NCI-H1417 (cell line): ENCODE measurements at places on chromosomes 13 and 19.

DNA sequence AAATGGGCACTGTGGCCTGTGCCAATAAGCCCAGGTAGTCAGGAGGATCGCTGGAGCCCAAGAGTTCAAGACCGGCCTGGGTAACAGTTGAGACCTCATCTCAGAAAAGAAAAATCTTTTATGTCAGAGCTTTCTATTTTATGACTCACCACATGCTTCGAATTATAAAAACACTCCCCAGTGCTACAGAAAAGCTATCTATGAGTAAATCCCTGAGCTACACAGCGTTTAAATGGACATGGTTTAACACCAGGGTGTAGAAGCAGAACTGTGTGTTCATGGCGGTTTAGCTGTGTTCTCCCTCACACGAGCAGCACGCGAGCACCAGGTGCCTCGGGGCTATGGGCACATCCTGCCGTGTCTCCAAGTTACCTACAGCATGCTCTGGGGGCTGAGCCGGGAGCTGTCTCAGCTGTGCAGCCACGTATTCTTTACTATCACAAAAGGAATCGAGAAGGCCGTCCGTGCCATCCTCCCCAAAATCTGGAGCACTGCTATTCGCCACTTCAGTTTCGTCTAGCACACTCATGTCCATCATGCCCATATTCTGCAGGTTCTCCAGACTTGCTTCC, 6.7 kb downstream of the SAFB2 start:
- no peak for DNase-seq

DNA sequence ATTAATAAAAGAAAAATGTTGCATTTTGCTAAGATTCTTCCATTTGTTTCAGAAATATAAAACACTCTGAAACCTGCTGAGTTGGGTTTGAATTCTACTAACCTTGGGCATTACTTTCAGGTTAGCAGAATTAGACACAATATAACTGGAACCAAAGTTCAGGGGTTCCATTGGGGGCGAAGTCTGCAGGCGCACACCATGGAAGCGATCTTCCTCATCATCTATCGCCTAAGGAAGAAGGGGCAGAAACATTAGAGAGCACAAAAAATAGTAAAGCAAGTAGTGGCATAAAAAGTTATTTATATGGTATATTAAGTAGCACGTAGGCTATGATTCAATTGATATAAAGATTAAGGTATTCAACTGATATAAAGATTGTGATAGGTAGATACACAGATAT, 34.1 kb downstream of the CARD8 start:
- DNase-seq = no peak

DNA sequence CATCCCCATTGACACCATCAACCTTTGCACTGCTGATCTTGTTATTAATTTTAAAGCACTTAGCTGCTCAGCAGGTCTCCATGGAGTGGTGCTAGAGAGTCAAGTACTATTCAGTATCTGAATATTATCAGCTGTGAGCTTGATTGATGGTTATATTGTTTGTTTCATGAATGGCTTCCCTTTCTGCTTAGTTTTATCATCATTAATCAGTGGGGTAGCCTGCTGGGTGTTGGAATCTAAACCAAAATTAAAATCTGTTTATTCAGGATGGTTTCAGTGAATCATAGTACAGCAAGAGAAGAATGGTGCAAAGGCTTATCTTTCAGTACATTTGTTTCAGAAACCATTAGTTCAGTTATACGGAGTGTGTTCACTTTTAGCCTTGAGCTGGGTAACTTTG, 42.5 kb upstream of the SCEL start:
- peak; percentile 98 for DNase-seq

GRCh38 chr13:43331672-43332071, 308.3 kb downstream of the DNAJC15 start:
- no peak for DNase-seq

DNA sequence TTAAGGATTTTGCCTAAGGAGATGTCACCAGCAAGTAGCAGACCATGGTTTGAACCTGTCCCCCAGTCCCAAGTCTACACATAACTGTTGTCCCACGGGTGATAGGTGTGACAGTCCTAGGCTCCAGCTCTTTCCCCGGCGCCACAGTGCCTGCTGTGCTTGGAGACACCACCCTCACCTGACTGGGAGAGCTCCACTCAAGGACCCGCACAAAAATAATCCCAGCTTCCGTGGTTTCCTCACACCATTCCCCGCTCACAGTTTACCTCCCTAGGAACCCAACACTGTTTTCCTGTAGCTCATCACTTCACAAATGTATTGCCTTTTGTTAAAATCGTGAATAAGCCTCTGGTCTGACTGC, 19.8 kb upstream of the RASA3 start:
- DNase-seq = no peak

DNA sequence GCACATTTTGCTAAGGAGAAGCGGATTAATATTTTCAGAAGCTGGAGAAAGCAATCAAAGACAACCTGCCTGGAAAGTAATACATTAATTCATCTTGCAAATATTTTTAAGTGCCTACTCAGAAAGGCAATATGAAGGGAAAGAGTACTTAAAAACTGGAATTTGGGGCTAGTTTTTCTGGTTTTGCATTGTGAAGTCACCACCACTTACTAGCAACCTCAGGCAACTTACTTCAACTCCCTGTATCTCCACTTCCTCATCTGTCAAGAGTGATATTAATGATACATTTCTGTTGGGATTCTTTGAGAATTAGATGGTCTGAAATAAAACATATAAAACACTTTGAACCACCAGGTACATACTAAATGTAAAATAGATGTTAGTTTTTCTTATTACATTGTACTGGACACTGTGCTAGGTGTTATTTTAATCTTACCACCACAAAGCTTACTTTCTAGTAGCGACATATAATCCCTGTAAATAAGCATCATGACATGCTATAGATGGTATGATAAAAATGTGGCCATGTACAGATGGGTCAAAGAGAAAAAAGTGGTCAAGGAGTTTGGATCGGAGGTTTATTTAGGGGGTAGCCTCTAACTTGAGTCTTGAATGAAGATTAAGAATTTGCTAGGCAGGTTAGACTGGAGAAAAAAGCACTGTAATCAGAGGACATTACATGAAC, 101.2 kb downstream of the SPRY2 start:
- no peak for DNase-seq

GRCh38 chr13:27035892-27036235, 135.7 kb downstream of the USP12 start:
- DNase-seq = no peak

GRCh38 chr13:23867027-23867491, 22.1 kb downstream of the MIPEP start:
- DNase-seq = no peak

- DNase-seq = no peak
Measured at GRCh38 chr19:29878973-29879654, 62.9 kb upstream of the URI1 start.

DNA sequence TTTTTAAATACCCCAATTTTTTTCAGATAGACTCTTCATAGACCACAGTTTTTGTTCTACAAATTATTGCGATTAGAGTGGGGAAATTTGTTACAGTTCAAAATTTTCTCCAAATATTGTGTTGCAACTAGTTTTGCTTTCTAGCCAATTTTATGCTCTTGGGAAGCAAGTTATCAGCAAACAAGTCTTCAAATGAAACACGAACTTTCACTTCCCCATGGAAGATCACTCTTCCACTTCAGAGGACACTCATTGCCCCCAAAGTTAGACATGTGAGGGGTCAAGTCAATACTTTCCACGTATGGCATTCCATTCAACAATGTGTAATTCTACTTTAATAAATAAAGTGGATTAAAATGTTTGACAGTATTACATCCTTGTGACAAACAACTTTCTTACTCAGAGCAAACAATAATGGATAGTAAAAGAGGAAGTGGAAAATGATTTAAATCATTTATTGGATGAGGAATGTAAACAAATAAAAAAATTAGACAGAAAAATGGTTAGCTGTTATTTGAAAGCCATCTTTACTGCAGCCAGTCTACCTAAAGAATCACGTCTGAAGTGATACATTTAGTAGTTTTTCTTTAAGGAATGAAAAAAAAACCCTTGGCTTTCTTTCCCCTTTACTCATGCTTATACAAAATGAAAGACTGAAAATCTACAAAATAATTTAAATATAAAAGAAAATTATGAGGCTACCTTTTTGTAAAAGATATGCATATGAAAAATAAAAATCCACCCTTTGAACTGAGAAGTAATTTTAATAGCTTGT, 41.2 kb upstream of the TNFSF11 start:
- DNase-seq = no peak

DNA sequence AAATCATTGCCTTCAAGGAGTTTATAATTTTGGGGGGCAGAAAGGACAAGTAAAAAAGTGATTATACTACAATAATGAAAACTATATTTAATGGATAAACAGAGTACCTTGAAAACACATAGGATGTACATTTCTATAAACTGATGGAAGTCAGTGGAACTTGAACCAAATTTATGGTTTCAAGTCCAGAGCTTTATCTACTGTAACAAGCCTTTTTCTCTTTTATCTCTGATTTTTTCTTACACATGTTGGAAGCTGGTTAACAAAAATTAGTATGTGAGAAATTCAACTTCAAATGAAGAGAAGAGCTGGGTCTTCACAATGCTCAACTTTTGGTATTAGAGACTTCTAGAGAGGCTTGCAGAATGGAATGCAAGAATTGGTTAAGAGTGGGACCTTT, 393.6 kb downstream of the LMO7 start:
- DNase-seq = no peak

GRCh38 chr19:30784850-30785457, 412.8 kb downstream of the ZNF536 start:
- peak; percentile 9 for DNase-seq

DNA sequence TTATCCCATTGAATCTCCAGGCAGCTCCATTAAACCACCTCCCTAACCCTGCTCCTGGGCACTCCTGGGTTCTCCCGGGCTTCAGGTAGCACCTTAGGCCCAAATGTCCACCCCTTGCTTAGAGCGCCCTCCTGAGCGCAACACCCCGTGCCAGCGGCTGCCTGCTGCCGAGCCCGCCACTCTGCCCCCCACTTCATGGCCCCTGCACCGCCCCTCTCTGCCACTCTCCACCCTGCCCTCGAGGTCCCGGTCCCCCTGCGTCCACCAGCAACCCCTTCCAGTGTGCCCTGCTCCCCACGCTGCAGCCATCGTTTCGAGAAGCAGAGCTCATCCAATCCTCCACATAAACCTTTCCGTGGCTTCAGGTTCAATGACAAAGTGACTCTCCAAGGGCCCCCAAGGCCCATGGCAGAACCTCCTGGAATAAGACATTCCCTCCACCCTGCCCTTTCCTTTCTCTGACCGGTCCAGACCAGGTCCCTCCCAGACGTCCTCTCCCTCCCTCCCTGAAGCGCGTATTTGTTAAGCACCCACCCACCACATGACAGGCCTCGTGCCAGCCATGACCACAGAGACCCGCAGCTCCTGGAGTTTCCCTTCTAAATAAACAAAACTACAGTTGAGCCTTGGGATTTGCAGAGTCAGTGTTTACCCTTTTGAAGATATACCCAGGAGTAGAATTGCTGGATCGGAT, 66.6 kb downstream of the ARHGEF18 start:
- no peak for DNase-seq

DNA sequence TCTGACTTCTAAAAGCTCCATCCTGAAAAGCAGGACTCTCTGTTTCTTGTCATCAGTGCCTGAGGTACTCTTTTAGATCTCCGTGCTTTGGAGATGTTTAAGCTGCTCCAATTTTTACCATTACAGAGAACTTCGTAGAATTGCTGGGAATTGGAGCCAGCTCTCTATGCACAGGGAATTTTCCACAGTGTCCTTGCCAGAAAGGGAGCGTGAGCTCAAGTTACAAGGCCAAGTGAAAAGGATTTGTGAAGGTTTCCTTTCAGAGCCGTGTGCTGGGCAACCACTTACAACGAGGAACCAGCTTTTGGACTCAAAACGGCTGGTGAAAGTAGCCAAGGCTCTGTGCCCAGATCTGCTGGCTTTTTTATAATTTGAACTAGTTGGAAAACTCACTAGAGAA, 82.6 kb downstream of the NUFIP1 start:
- no peak for DNase-seq

- no peak for DNase-seq
Measured at GRCh38 chr19:35940078-35940775, 4.1 kb downstream of the LRFN3 start.

GRCh38 chr13:87107651-87108050, 563.5 kb upstream of the SLITRK5 start:
- no peak for DNase-seq

DNA sequence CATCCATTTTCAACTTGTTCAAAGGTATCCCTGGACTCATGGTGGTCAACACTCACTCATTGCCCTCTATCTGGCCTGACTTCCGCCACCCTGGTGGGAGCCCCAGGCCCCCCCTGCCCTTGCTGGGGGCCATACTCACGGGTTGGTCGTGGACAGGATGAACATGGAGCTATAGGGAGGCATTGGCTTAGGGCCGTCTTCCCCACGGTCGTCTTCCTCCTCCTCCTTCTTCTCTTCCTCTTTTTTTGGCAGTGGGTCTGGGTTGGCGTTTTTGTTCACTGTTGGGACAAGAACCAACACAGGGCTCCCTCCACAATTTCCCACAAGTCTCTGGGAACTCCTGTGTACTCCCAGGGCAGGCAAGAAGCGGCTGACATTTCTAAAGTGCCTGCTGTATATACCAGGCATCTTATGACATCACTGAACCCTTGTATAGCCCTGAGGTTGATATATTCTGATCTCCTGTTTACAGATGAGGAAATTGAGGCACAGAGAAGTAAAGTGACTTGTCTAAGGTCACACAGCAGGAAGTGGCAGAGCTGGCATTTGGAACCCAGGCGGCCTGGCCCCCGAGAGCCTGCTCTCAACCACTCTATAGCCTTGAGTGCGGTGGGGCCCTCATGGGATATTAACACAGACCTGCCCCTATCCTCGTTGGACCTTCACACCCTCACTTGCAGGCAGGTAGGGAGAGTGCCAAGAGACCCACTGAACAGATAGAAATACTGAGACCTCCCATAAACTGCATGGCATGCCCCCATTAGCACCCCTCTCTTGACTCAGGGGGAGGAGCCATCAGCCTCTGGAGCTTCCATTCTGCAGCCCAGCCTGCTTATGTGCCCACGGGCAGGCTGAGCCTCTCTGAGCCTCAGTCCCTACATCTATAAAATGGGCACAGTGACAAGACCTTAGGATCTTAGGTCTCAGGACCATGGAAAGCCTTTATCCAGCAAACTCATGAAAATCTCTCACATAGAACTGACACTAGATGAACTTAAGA, 135.0 kb downstream of the IER2 start:
- no peak for DNase-seq

DNA sequence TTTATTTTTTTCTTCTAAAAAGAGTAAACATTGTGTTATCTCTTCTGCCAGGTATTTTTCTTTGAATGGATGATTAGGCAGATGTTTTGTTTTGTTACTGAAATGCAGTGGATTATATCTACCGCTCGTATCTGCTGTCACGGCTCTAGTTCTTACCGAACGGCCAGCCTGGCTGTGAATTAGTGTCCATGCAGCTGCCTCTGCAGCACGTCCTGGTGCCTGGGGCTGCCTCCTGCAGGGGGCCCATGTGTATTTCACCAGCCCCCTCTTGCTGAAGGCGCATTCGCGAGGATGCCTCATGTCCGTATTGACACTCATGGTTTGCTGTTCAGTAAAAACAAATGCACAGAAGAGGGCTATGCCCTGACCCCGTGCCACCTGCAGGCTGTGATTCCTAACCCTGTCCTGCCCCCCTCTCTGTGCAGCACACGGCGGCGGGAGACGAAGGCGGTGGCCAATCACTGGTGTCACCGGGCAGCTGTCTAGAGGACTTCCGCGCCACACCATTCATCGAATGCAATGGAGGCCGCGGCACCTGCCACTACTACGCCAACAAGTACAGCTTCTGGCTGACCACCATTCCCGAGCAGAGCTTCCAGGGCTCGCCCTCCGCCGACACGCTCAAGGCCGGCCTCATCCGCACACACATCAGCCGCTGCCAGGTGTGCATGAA, 49.9 kb downstream of the RAB20 start:
- DNase-seq = peak; percentile 26

GRCh38 chr19:14677464-14677863, 2.8 kb upstream of the ADGRE3 start:
- DNase-seq = no peak

GRCh38 chr19:30102239-30102638, 160.2 kb downstream of the URI1 start:
- no peak for DNase-seq
